ENCODE measurements at places on chromosomes 1 and 21.

DNA sequence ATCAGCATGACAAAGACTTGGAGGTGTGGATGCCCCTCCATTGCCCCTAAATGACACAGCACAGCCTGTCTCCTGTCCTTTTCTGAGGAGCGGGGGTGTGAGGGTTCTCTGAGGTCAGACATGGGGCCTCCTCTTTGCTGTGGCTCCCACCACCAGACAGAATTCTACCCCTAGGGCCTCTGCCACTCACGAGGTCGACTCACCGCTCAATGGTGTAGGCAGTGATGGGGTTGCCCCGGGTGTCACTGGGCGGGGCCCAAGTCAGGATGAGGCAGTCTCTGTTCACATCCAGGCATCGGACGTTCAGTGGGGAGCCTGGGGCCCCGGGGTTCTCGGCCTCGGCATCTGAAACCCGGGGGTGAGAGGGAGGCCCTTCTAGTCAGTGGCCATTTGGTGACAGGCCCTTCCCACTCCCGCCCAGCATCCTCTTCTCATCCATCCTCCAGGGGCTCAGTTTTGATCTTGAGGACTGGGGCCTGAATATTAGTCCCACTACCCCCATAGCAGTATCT lies 19.9 kb downstream of the MYOM3 start:
- DNase-seq, result no peak

DNA sequence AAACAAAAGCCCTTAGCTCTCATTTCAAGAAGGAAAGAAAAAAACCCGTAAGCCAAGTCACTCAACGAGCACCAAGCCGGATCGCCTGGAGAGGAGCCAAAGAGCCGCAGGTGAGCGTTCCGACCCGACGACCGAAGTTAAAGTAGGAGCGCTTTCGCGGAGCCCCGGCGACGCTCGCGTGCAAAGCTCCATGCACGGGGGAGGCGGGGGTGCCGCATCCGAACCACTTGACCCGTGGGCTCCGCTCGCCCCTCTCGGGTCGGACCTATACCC lies 382 bp downstream of the GPBP1L1 start:
- DNase-seq, result peak; percentile 65

DNA sequence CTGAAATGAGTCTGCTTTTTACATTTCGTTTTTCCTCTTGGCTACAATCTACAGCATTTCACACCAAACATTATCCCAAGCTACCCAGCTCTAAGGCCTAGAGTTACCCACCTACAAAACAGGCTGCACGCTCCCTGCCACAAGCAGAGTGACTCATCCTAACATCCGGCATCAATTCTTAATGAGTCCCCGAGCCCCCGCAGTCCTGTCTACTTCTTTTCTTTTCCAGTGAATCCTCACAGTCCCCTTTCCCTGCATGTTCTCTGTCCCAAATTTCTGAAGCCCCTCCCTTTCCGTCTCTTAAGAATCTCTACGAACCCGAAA lies 650 bp downstream of the PCNX2 start:
- DNase-seq, result no peak

DNA sequence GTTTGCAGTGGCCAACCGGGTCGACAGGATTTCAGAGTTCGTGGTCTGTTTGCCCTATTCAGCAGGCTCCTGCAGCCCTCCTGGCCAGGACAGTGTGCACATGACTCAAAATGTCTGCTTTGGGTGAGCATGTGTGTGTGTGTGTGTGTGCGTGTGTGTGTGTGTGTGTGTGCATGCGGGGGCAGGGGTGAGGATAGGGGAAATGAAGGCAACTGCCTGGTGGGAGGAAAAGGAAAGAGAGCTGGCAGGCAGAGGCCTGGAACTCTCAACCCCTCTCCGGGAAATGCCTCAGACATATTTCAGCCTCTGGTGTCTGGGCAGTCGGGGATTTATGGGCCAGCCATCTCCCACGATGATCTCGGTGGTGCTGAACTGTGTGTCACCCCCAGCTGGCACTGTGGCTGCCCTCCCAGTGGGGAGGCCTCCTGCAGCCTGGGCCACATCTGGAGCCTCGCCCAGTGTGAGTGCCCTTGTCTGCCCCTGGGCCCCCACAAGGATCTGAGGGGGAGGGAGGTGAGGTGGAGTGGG lies 15.2 kb downstream of the CDCP2 start:
- no peak for DNase-seq

GRCh38 chr1:115210302-115210711 lies 121.0 kb upstream of the TSPAN2 start:
- DNase-seq, result no peak

DNA sequence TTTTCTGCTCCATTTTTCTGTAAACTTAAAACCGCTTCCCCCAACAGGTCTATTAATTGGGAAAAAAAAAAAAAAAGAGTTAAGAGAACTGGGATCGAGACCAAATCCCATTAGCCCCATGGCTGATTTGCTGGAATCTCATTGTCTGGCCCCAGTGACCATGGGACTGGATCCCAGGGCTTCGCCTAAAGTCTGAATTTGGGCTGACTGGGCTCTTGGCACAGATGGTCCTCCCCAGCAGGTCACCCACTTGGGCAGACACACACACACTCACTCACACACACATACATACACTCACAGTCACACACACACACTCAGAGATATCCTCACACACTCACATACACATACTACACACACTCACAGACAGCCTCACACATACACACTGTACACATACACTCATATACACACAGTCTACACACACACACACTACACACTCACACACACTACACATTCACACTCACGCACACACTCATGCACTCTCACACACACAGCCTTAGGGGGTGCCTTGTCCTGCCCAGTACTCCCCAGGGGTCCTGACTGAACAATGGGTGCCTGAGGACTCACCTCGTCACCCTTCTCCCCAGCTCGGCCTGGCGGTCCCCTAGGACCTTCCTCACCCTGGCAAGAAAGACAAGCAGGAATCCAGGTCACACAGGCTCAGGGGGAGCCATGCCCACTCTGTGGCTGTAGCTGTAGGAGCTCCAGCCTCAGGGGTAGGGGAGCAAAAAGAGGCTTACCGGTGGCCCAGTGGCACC lies 7.5 kb downstream of the COL9A2 start:
- peak; percentile 47 for DNase-seq

- DNase-seq, result no peak
Observed at GRCh38 chr1:5740865-5741860, 251.1 kb downstream of the NPHP4 start.

DNA sequence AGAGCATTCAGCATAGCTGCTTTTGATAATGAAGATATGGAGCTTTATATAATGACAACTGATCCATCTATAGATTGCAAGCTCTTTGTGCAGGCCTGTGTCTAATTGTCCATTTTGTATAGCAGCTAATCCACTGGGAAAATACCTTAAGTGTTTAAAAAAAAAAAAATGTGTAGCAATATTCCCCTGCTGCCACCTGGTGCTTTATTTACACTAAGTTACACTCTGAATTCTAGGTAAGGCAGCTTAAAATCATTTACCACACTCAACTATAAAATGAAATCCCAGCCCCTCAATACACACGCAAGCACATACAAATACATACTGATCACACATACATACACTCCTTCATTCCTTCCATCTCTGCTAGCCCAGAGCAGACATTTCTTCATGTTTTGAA lies 49.1 kb upstream of the BCL9 start:
- DNase-seq, result no peak

- peak; percentile 18 for DNase-seq
Observed at GRCh38 chr1:234848972-234849649, 239.1 kb upstream of the IRF2BP2 start.

DNA sequence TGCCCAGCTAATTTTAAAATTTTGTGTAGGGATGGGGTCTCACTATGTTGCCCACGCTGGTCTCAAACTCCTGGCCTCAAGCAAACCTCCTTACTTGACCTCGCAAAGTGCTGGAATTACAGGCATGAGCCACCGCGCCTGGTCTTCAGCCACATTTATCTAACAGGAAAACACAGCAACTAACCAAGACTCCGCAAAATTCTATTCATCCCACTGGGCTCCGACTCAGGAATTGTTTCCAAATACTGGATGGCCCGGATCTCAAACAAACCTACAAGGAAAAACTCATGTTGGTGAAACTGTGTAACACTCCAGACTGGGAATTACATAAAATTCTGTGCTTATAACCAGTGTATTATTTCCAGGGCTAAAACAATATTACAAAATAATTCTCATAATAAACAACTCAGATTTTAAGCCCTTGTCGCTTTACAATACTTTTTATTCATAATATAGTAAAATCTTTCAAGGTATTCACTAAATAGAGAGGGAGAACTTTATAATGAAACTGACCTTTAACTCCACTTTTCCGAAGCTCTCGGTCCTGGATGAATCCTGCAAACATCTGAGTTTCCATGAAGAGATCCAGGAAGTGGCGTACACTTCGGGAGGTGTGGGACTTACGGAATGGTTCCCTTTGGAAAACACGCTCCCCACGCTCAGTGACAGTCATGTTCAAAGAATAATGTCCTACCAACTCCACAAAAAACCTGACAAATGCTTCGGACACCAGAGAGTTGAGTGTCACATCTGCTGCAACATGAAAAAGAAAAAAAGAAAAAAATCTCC lies 6.0 kb upstream of the BCAS2 start:
- no peak for DNase-seq
